HepG2 (cell line): ENCODE measurements at places on chromosomes 5 and 9. TPM values are rescaled to one million over a fixed set of nuclear protein-coding genes. Genes with fewer than 3 reads are reported as not detected.

- H3K4me1 ChIP-seq: no peaks in the 10 kb centered on the region
- no peak for DNase-seq
- H3K4me3 ChIP-seq: no peak overlapping the region
- H3K27ac ChIP-seq: no peak overlapping the region
Measured at GRCh38 chr5:76556511-76557221, 66.5 kb downstream of the F2RL2 start.

Gene CD72
- 0.18 TPM in 1 of 2 replicates, not detected in the other for total RNA-seq

Gene LECT2
- total RNA-seq: not detected in 2 replicates

GRCh38 chr9:631596-631995 lies 209.9 kb upstream of the DMRT1 start:
- H3K4me1 ChIP-seq: peaks cover 16% of the 10 kb centered on the region
- no peaks in the 10 kb centered on the region for H3K27me3 ChIP-seq
- H3K27ac ChIP-seq: no peak overlapping the region
- H3K36me3 ChIP-seq: no peaks in the 10 kb centered on the region

GRCh38 chr5:10964806-10965205 lies 203.8 kb upstream of the DAP start:
- H3K36me3 ChIP-seq: no peaks in the 10 kb centered on the region
- H3K4me3 ChIP-seq: no peak overlapping the region
- DNase-seq: no peak
- no peaks in the 10 kb centered on the region for H3K27me3 ChIP-seq
- H3K27ac ChIP-seq: no peak overlapping the region

GRCh38 chr9:123302348-123303214 lies 34.2 kb upstream of the STRBP start:
- H3K4me1 ChIP-seq: peaks cover 42% of the 10 kb centered on the region
- peaks cover 31% of the 10 kb centered on the region for H3K27me3 ChIP-seq
- no peak for DNase-seq
- H3K4me3 ChIP-seq: no peak overlapping the region
- H3K36me3 ChIP-seq: no peaks in the 10 kb centered on the region

Gene EFNA5
- total RNA-seq: not detected in 2 replicates

DNA sequence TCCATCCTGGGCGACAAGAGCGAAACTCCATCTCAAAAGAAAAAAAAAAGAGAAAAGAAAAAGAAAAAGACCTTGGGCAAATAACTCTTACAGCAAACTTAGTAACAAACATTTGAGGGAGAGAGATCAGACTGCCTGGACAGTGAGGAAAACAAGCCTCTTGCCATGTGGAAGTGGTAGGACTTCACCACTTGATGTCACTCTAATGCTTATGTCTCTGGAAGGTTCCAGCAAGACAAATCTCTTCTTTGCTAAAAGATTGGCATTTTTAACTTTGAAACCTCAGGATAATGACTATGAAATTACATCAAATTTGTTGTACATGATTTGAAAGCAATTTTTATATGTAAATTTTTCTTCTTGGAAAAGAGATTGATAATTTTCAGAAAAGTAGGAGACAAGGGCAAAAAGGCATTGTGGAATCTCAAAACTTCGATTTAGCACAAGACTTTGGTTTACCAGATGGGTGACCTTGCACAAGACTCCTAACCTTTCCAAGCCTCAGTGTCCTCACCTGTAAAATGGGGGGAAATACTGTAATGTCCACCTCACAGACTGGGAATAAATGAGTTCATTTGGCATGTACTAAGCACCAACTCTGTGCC lies 5.4 kb downstream of the ACTL7B start:
- no peaks in the 10 kb centered on the region for H3K36me3 ChIP-seq
- peaks cover 64% of the 10 kb centered on the region for H3K4me1 ChIP-seq
- peak; percentile 44 for DNase-seq
- H3K27ac ChIP-seq: no peak overlapping the region

- H3K4me1 ChIP-seq: no peaks in the 10 kb centered on the region
- H3K27ac ChIP-seq: no peak overlapping the region
- no peaks in the 10 kb centered on the region; the same call in 1 of the 2 replicates for H3K27me3 ChIP-seq
- H3K36me3 ChIP-seq: no peaks in the 10 kb centered on the region
- no peak overlapping the region for H3K4me3 ChIP-seq
Measured at GRCh38 chr9:31837211-31837610, 547.2 kb upstream of the ACO1 start.

Gene GPR150
- not detected in 2 replicates for total RNA-seq

Gene TRAF1
- total RNA-seq: 0.11 and 0.44 TPM in 2 replicates

GRCh38 chr5:14489643-14490042 lies 91.9 kb upstream of the OTULINL start:
- H3K4me1 ChIP-seq: no peaks in the 10 kb centered on the region
- H3K27ac ChIP-seq: no peak overlapping the region
- DNase-seq: no peak
- H3K36me3 ChIP-seq: peaks cover 57% of the 10 kb centered on the region
- H3K27me3 ChIP-seq: no peaks in the 10 kb centered on the region

GRCh38 chr5:37668524-37669047 lies 171.3 kb downstream of the GDNF start:
- H3K27ac ChIP-seq: peak overlapping the region; percentile 32
- peak; percentile 90 for DNase-seq

DNA sequence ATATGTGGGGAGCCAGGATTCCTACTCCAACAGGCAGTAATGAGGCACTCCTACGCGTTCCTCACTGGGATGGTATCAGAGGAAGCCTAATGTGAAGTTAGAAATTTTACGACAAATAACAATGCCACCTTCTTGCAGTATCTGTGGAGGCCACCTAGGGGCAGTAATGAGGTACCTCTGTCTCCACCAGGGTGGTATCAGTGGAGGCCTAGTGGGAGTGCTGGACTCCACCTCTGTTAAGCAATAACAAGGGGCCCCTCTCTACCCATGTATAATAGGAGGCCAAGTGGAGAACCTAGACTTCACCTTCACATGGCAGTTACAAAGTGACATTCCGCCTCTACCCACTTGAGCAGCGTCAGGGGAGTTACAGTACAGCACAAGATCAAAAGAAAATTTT lies 147.9 kb downstream of the PLPPR1 start:
- H3K27ac ChIP-seq: no peak overlapping the region
- peak; percentile 17 for DNase-seq
- peaks cover 17% of the 10 kb centered on the region for H3K4me1 ChIP-seq
- H3K36me3 ChIP-seq: no peaks in the 10 kb centered on the region
- H3K27me3 ChIP-seq: no peaks in the 10 kb centered on the region

- no peak overlapping the region for H3K27ac ChIP-seq
- H3K4me3 ChIP-seq: no peak overlapping the region
- no peaks in the 10 kb centered on the region for H3K36me3 ChIP-seq
- H3K27me3 ChIP-seq: no peaks in the 10 kb centered on the region; the same call in 1 of the 2 replicates
- H3K4me1 ChIP-seq: no peaks in the 10 kb centered on the region
- DNase-seq: no peak
Measured at GRCh38 chr5:80357671-80358070, 37.9 kb downstream of the SPZ1 start.

DNA sequence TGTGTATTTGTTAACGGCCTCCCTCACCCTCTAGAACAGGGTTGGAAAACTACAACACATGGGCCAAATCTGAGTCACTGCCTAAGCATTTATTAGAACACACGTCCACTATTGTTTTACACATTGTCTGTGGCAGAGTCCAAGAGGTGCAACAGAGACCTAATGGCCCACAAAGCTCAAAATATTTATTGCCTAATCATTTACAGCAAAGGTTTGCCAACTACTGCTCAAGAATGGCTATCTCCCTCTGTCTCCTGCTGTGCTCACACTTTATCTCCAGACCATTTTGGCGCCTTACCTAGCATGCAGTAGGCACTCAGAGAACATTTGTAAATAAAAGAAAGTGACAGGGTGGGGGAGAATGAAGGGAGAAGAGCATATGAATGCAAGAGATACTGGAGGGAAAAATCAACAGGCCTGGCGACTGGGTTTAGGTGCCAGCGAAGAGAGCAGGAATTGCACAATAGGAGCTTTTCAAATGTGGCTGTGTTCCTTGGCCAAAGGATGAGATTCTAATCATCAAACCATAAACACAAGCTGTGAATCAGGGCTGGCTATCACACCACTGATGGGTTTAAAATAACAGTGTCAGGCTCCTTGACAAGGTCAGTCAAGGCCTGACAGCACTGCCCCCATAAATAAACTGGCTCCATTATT lies 80.3 kb downstream of the EPB41L4A start:
- H3K27me3 ChIP-seq: no peaks in the 10 kb centered on the region
- no peaks in the 10 kb centered on the region for H3K4me1 ChIP-seq
- H3K27ac ChIP-seq: no peak overlapping the region
- H3K36me3 ChIP-seq: no peaks in the 10 kb centered on the region

GRCh38 chr5:124596595-124597421 lies 149.6 kb downstream of the ZNF608 start:
- peak overlapping the region; percentile 37 for H3K27ac ChIP-seq
- no peaks in the 10 kb centered on the region for H3K36me3 ChIP-seq
- H3K4me1 ChIP-seq: peaks cover 72% of the 10 kb centered on the region
- H3K4me3 ChIP-seq: no peak overlapping the region
- DNase-seq: peak; percentile 89

DNA sequence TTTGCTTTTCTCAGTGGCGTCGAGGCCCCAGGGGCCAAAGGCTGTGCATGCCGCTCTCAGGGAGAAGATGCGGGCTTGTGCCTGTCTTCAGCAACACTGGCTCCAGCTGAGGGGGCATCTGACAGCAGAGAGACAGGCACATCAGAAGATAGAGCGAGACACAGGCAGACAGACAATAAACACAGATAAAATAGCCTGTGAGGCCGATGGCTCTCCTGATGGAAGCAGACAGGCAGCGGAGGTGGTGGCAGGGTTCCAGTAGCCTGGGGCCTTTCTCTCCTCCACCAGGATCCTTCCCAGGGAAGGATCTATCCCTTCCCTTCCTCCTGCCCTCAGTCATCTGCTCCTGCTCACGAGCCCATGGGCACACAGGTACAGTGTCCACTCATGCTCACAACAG lies 16.6 kb upstream of the UNC5A start:
- no peak overlapping the region for H3K27ac ChIP-seq
- no peak for DNase-seq
- no peak overlapping the region for H3K4me3 ChIP-seq
- H3K36me3 ChIP-seq: no peaks in the 10 kb centered on the region
- H3K4me1 ChIP-seq: no peaks in the 10 kb centered on the region
- peaks cover 80% of the 10 kb centered on the region; the same call in 2 of the 3 replicates for H3K27me3 ChIP-seq

- no peaks in the 10 kb centered on the region for H3K36me3 ChIP-seq
- H3K27ac ChIP-seq: no peak overlapping the region
- no peaks in the 10 kb centered on the region for H3K27me3 ChIP-seq
- H3K4me3 ChIP-seq: no peak overlapping the region
- DNase-seq: no peak
Measured at GRCh38 chr9:83563360-83563759, 25.2 kb upstream of the FRMD3 start.

Gene TEK
- total RNA-seq: not detected in 2 replicates

Gene NR5A1
- 38.8 and 44.7 TPM in 2 replicates for total RNA-seq

Gene CLTB
- 30.7 and 33.8 TPM in 2 replicates for total RNA-seq

- peaks cover 3% of the 10 kb centered on the region; the same call in 1 of the 2 replicates for H3K27me3 ChIP-seq
- no peak for DNase-seq
- no peak overlapping the region for H3K27ac ChIP-seq
- no peaks in the 10 kb centered on the region for H3K36me3 ChIP-seq
- no peak overlapping the region for H3K4me3 ChIP-seq
Measured at GRCh38 chr9:134591573-134591981, 50.0 kb upstream of the COL5A1 start.

GRCh38 chr5:143576711-143577484 lies 173.4 kb upstream of the NR3C1 start:
- DNase-seq: no peak
- H3K4me3 ChIP-seq: no peak overlapping the region
- no peak overlapping the region for H3K27ac ChIP-seq
- no peaks in the 10 kb centered on the region for H3K27me3 ChIP-seq
- peaks cover 7% of the 10 kb centered on the region for H3K4me1 ChIP-seq

Gene PCDHB13
- 0.52 and 0.80 TPM in 2 replicates for total RNA-seq

DNA sequence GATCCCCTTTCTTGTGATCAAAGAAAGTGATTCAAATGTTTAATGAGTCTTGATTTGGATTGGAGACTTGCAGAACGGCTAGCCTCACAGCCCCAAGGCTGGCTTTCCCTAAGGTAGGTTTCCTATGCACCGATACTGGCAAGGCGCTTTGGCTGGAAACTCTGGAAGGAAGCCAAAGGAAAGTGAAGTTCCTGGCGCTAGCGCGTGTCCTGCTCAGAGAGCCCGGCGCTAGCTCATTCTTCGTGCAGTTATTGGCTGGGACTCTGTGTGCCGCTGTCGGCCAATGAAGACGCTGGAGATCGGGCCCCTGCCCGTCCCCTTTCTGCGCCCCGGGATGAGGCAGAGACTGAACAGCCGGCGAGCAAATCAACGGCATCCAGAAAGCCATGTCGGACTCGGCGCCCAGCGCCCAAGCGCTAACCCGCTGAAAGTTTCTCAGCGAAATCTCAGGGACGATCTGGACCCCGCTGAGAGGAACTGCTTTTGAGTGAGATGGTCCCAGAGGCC lies at the start of gene PCDHGC3:
TSS of gene PCDHGC3 (plus strand) at position 342 of the 507 bp plus-strand sequence. CDS start at position 493, 151 bp downstream.
- no peak within 1 kb of the TSS for H3K27ac ChIP-seq
- H3K4me1 ChIP-seq: no peaks in the 10 kb centered on the region
- DNase-seq: peak; percentile 41
- peak within 1 kb of the TSS; percentile 51; the same call in 1 of the 2 replicates for H3K4me3 ChIP-seq

DNA sequence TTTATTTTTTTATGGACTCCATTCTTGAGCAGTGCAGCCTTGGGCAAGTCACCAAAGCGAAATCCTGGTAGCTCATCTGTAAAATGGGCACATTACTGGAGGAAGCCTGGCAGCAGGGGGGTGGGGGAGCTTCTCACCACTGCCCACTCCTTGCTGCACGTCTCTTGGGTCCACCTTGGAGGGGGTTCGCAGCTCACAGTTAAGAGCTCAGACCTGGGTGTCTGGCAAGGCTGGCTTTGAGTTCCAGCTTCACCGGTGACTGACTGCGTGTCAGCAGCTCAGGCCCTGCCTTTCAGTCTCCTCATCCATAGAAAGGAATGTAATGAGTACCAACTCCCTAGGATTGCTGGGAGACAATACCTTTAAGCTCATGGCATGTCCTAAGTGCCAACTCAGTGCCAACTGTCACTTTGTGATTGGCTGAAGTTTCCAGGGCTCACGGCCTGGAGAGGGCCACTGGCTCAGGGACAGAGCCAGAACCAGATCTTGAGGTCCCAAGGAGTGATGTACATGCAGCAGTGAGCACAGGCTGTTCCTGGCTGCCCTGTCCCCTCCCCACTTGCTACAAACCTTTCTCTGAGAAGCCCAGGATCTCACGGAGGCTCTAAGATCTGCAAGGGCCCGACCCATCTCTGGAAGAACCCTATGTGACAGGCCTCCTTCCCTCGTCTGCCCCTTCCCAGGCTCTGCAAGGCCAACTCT lies 72.9 kb downstream of the C9orf50 start:
- H3K4me3 ChIP-seq: no peak overlapping the region
- no peaks in the 10 kb centered on the region for H3K36me3 ChIP-seq
- peak overlapping the region; percentile 55 for H3K27ac ChIP-seq
- no peaks in the 10 kb centered on the region for H3K27me3 ChIP-seq
- peaks cover 46% of the 10 kb centered on the region for H3K4me1 ChIP-seq
